Activated naive CD4-positive, alpha-beta T cell (primary cell): ENCODE measurements at places on chromosomes 1 and 21.
A peak's percentile ranks its signal among the peaks of the same experiment; 100 is the strongest.

DNA sequence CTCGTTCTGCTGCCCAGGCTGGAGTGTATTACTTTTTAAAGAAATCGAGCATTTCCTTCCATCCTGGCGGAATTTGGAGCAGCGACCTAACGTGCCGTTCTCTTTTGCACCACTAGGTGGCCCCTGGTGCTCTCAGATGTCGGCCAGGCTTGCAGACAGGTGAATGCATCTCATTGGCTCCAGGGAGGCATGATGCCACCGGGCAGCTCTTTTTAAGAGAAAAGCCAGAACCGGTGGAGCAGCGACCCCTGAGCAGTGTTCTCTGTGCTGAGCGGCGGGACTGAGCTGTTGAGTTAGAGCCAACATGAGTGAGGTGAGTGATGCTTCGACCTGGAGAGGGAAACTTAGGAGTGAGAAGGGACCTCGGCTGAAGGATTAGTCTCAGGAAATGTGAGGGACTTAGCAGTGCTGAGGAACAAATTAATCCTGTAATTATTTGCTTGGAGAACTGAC is at the start of gene PCP4:
Gene PCP4 (plus strand): TSS at position 241 of the 453 bp plus-strand sequence. CDS start 64 bp downstream, at position 305.
- no peak for DNase-seq

DNA sequence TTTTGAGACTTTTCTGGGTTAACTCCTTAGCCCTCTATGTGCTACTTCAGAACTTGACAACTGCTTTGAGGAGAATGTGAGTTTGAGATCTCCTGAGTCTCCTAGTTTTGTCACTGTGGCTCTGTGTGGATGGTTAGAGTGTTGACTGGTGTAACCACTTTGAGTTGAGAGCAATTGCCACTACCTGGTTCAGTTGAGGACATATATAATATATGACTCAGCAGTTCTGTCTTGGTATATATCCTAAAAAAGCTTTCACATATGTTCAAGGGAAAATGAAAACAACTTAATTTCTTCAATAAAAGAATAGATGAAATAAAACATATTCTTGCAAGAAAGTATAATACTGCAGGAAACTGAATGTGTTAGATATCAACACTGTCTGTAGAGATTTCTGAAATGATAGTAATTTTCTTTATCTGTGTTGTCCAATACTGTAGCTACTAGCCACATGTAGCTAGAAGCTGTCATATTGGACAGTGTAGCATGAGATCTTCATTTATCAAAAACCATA is 96.7 kb upstream of the QSOX1 start:
- DNase-seq: no peak

GRCh38 chr1:17709981-17710380 is 45.2 kb upstream of the ACTL8 start:
- DNase-seq: no peak

GRCh38 chr1:52665006-52665941 is 32.3 kb downstream of the SHISAL2A start:
- DNase-seq: no peak

GRCh38 chr21:35565204-35565611 is 495.1 kb downstream of the SETD4 start:
- DNase-seq: no peak

DNA sequence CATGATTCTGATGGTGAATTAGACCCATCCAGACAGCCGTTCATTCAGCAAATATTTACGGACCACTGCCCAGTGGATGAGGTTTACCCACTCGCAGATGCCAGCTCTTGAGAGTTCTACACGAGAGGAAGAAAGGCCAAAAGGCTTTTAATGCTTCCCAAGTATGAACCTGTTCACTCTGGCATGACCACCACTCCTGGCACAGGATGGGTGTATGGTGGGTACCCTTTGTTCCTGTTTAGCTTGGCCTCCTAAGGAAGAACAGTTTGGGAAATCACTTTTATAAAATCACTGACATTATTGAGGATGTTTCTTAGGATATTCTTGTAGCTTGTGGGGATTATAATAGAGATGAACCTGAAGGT is 67.2 kb downstream of the HMGB4 start:
- no peak for DNase-seq

DNA sequence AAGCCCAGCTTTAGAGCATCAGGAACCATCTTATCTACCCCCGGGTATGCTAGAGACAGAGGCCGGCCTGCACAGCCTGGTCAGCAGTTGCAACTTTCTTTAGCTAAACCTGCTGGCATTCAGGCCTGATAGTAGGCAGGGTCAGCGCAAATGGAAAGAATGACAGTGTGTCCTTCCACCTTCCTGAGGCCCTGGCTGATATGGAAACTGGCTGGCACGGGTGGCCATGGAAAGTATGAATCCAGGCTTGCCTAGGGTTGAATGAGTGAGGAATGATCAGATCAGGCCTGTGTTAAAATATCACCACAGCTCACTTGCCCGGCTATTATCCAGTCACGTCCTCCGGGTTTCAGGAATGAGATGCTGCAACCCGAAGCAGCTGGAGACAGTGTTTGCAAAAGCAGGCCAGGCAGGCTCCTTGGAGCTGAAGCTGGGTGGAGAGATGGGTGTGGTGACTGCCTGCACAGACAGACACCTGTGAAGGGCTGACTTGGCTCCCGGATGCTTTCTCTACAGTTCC is 34.7 kb downstream of the RCAN1 start:
- no peak for DNase-seq

- no peak for DNase-seq
Observed at GRCh38 chr1:38724160-38725131, 135.1 kb downstream of the RRAGC start.

- DNase-seq: no peak
Observed at GRCh38 chr1:13869172-13869797, 169.3 kb downstream of the PRDM2 start.

- no peak for DNase-seq
Observed at GRCh38 chr1:232938926-232939325, 11.5 kb upstream of the NTPCR start.

DNA sequence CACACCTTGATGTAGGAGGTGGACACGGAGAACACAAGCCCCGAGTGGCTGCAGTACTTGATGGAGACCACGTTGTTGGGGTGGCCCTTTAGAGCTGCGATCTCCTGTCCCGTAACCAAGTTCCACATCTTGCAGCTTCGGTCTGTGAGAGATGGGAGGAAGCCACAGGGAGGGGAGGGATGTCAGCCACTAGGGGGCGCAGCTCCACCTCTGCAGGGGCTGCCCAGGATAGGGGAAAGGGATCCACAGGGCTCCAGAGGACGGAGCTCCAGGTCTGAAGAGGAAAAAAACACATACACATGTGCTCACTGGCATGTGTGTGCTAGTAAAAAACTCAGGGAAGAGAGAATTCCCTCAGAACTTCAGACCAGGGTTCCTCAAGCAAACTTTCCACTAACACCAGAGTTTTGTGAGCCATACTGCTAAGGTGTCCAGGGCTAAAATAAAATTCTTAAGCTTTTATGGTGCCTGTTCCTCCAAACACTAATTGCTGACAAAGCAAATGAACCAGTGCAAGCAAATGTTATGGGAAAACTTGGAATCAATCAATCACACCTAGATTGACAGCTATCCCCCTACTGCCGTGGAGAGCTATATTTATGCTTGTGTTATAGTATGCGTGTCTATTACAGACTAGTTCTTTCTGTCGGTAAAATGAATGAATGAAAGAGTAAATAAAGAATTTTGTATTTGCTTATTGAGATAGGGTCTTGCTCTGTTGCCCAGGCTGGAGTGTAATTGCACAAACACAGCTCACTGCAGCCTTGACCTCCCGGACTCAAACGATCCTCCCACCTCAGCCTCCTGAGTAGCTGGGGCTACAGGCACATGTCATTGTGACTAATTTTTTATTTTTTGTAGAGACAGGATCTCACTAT is 43.7 kb downstream of the KIF21B start:
- peak; percentile 35 for DNase-seq

GRCh38 chr21:42287193-42288083 is 27.8 kb downstream of the TFF3 start:
- no peak for DNase-seq

- DNase-seq: no peak
Observed at GRCh38 chr1:77126307-77126706, 92.9 kb downstream of the PIGK start.

- no peak for DNase-seq
Observed at GRCh38 chr21:43269440-43269839, 100.6 kb downstream of the CRYAA start.

DNA sequence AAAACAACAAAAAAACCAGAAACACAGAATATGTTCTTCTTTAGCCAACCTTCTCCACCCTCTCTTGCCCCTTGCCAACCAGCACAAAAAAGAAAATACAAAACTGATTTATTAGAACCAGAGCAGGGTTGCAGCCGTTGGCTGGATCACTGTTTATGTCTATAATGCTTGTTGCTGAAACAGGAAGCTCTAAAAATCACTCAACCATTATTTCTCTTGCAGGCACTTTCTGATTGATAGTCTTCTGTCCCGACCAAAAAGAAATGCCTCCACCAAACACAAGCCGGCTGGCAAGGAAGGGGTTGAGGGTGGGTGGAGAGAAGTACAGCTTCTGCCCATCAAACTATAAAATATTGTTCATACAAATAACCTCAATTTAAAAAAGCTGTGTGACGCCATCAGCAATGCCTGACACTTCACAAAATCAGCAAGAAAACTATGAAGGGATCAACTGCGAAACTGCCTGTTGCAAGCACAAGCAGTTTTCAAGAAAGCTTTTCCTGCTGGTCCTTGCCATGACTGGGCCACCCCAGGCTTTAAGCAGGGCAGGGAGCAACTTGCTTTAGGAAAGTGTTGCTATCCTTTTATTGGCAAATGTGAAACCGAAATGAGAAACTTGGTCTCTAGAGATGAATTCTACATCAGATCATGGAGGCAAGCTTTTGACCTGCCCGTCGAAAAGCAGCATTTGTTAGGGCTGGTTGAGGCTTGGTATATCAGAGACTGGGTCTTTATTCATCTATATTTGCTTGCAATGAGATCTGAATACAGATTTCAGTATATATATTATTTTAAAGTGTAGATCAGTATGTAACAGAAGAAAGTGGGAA is 174.2 kb downstream of the RUNX1 start:
- no peak for DNase-seq

GRCh38 chr1:230781594-230781993 is 34.4 kb downstream of the CAPN9 start:
- no peak for DNase-seq

DNA sequence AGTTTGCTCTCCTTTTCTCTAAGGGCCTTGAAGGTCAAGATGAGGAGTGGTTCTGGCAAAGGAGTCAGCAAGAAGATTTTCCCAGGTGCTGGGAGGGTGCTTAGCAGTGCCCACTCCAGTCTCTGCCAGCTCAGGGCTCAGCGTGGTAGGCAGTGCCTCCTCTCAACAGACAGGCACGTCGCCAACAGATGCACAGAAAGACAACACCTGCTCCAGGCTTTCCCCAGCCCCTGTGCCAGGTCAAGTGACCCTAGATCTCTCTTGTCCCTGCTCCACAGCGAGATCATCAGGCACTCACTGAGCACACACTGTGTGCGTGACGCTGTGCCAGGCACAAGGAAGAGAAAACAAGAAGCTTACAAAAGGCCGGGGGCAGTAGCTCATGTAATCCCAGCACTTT is 86.0 kb downstream of the CASZ1 start:
- no peak for DNase-seq
